Coronary artery (tissue), 2 donors: ENCODE measurements at places on chromosomes 3 and 15.

GRCh38 chr3:18424213-18424728 is 868 bp downstream of the SATB1 start:
- peak; percentile 73 for DNase-seq

DNA sequence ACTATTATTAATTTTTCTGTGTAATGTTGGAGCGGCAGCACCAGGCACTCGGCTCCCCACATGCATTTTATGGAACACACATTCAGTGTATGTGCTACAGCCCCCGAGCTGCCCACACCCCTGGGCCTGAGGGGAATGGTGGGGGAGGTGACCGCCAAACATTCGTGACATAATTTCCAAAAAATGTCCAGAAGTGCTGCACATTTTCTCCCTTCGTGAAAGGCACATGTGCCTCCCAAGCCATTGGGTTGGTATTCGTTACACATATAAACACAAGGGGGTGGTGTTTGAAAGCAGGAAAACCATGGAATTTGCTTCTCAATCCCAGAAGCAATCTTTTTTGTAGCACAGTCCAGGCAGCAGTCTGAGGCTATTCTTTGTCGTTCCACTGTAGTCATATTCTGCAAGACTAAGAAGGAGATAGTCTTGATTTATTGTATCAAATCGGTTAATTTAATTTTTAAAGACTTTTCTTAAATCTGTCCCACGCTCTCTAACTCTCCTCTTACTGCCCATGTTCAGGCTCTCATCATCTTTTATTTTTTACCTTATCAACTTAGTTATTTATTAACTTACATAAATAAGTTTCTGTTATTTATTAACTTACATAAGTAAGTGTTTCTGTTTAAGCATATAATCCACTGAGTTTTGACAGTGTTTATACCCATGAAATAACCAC is 39.2 kb upstream of the POLR2M start:
- DNase-seq, result no peak

DNA sequence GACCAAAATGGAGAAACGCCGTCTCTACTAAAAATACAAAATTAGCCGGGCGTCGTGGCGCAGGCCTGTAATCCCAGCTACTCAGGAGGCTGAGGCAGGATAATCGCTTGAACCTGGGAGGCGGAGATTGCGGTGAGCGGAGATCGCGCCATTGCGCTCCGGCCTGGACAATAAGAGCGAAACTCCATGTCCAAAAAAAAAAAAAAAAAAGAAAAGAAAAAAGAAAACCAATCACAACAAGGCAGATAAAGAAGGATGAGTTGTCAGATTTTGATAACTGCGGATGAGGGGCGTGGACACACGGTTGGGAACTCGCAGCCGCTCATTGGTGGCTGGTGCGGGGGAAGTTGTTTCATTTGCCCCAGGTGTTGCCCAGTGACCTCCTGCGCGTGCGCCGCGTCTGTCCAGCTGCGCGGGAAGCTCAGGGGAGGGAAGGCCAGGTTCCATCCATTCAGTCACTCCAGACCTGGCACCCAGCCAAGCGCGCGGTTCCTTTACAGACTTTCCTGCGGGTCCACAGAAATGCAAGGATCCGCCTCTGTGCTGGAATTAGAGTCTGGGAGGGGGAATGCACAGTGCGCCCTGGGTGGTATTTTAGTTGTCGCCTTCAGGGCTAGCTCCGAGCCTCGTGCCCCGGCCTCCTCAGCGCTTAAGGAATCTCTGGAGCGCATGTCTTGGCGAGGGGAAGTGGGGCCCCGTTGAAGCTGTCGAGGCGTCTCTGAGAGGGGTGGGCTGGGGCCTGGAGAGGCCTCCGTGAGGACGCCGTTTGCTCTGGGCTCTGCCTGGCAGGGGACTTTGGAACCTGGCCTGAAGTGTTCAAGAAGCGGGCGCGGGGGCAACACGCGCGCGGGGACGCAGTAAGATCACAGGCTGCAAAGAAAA is 708 bp upstream of the GCHFR start:
- DNase-seq, result no peak

DNA sequence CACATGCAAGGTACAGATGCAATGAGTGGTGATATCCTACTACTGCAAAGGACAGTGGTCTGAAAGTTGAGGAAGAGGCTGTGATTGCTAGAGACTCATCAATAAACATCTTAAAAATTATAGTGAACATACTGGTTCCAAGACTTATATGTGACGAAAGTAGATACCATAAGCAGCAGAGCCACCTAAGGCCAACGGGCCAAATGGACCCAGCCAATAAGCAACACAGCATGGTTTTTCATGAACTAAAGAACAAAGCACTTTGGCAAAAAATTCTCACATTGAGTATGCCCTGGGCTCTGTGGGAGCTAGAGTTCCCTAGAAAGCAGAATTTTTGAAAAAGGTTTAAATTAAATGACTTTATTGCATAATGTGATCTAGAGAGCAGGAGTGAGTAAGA is 272.1 kb downstream of the SI start:
- no peak for DNase-seq

DNA sequence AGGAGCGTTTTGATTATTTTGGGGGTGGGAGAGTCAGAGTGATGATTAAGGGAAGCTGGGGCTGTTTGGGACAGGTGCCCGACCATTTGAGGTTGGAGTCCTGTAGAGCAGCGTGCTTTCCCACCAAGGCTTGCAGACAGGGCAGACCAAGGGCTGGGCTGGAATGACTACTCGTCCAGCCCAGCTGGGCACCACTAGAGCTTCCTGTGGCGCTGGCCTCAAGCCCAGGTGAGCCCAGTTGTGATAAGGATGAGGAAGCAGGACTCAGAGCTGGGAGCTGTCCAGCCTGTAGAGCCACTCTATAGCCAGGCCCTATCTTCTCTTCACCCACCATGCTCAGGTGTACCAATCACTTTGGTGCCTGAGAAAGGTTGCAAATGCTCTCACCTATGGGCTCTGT is 75.8 kb upstream of the ACAN start:
- DNase-seq, result no peak

DNA sequence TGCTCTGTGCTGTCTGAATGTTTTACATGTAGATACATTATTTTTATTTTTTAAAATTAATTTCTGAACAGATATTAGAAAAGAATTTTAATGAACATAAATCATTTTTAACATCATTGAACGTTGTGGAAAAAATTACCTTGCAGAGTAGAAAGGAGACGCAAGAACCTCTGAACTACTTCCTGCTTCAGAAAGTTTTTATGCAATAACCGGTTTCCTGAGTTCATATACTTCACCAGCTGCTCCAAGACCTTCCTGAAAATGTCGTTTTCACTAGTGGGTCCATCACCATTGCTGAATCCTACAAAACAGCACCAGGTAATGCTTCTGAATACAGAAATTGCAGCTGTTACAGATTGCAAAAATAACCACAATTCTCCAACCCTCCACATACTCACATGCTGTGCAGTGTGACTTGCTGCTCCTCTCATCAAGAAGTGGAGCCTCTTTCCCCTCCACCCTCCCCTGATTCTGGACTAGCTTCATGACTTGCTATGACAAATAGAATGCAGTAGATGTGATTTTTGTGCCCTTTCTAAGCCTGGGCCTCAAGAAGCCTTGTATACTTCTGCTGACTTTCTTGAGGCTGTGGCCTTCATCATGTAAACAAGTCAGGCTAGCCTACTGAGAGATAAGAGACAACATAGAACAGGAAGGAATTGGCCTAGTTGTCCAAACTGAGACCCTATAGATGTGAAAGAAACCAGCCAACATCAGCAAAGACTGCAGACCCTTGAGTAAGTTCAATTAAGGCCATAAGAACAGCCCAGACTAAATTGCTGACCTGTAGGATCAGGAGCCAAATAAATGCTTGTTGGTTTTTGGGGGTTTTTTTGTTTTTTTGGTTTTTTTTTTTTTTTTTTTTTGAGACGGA is 80.4 kb downstream of the TRANK1 start:
- DNase-seq, result no peak

GRCh38 chr3:188469228-188469885 is 315.4 kb downstream of the LPP start:
- no peak for DNase-seq

GRCh38 chr15:97745481-97746071 is 214.9 kb upstream of the ARRDC4 start:
- no peak for DNase-seq

GRCh38 chr15:79195802-79196201 is 86.7 kb upstream of the ANKRD34C start:
- no peak for DNase-seq

DNA sequence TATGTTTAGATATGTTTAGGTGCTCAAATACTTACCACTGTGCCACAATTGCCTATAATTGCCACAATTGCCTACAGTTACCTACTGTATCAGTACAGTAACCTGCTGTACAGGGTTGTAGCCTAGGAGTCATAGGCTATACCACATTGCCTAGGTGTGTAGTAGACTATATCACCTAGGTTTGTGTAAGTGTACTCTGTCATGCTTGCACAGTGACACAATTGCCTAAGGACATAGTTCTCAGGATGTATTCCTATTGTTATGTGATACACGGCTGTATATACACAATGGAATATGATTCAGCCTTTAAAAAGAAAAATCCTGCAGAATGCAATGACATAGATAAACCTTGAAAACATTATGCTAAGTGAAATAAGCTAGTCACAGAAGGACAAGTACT is 264.8 kb downstream of the RAP2B start:
- no peak for DNase-seq

DNA sequence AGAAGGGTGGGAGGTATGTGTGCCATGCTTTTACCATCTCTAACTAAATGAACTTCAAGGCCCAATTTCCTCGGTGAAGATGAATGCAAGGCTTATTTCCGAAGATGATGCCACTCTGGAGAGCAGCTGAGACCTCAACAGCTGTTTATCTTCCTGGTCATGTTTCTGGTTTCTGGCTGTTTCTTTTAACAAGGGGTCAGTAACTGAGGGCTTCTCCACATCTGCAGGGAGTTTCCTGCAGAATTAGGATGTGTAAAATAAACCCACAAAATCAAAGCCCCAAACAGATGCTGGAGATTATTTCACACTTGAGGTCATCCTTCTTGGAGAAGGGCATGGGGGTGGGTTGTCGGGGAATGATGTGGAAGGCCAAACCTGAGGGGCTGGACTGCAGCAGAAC is 220.3 kb downstream of the THSD4 start:
- DNase-seq, result no peak

GRCh38 chr3:49484471-49484870 is 14.4 kb downstream of the DAG1 start:
- no peak for DNase-seq

GRCh38 chr3:82002491-82002890 is 241.0 kb upstream of the GBE1 start:
- DNase-seq, result no peak

DNA sequence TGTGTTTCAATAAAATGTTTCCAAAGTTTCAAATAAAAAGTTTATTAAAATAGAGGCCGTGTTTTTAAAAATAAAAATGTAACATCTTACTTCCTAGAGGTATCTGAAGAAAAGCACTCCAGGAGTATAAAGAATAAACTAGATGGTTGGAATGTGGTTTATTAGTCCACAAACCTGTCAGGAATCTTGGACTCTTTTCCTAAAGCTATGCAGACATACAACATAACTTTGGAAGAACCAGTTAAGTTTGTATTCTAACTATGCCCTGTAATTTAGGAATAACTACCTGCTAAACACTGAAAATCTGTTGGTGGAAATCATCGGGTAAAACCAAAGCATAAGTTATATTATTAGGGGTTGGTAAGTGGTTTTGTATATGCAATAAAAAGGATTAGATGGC is 51.6 kb downstream of the PPARG start:
- DNase-seq, result no peak

DNA sequence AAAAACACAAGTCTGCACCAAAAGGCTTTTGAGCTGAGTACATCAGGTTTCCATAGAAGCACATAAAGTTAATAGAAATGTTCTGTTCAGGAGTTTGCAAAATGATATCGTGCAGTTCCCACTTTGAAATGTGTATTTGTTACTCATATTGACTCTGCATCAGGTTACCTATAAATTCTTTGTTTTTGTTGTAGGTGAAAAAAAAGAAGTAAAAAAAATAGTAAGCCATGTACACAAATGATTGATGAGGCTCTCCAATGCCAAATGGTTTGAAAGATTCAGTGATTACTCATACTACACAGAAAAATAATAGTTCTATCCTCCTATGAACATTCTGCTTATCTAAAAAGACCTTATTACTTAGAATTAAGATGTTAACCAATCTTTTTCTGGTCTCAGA is 287.3 kb upstream of the MME start:
- no peak for DNase-seq

- no peak for DNase-seq
These were observed 22.7 kb upstream of the CLEC3B start for GRCh38 chr3:45003406-45003805.

- DNase-seq, result no peak
These were observed 82.8 kb downstream of the DHX36 start for GRCh38 chr3:154241496-154241895.

DNA sequence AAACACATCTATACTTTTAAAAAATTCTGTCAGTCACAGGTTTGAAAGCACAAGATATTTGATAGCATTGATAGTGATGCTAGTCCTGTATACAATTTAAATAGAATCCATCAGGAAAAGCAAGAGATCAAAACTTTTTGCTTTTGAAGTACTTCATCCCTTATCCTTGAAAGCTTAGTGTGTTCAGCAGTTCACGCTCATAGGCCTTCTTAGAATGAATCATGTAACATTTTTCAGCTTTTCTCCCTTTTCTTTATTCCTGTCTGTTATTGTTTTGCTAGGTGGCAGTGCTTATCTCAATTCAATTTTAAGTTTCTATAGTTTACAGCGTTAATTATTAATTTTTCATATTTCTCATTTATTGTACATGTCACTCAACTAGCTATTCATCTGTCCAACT is 69.1 kb downstream of the FGF7 start:
- no peak for DNase-seq

DNA sequence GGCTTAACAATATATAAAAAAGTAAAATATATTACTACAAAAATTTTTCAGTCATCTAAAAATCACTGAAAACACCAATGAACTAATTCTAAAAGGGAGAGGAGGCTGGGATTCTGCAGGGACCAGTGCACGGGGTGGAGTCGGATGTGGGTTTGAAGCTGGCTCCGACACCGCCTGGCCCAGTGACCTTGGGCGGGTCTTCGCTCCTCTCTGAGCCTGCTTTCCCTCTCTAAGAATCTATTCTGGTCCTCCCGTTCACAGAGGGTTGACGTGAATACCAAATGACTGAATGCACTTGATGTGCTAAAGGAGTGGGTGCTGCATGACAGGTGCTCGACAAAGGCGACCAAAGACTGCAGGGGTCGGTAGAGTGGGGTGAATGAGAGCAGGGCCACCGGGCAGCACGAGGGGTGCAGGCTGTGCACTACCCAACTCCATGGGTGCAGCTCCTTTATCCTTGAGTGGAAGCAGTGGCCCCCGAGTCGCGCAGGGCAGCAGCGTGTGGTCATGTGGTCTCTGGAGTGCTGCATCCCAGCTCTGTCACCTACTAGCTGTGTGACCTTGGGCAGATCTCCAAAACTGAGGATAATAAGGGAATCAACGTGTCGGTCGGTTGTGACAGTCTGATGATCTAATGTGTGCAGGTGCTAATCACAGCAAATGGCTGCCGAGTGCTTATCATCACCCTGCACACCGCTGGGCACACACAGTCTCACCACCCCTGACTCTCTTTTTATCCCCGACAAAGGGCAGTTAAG is 8.6 kb upstream of the IQSEC1 start:
- DNase-seq, result no peak

DNA sequence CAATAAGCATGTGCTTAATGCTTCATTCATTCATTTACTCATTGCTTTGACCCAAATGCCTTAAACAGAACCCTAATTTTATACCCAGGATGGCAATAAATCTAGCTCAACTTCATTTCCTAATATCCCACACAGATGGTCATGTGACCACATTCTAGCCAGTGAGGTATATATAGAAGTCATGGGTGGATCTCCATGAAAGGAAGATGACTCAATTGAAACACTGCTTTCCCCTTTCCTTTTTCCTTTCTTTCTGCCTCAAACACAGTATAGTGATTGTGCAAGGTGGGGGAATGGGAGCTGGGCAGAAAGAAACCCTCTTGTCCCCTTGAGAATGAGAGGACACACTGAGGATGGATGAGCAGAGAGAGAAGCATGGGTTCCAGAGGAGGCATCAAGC is 183.5 kb upstream of the PRICKLE2 start:
- no peak for DNase-seq
